ENCODE measurements at places on chromosomes 5 and 9. TPM values are rescaled to one million over a fixed set of nuclear protein-coding genes. Genes with fewer than 3 reads are reported as not detected.

Gene CARTPT
- not detected for total RNA-seq

Gene IL3
- total RNA-seq = not detected

Gene SLC6A18
- total RNA-seq = not detected

Gene TTC23L
- total RNA-seq = 2.2 TPM

Gene KIF4B
- total RNA-seq = not detected

Gene EIF4E1B
- total RNA-seq = not detected

Gene GLT6D1
- total RNA-seq = not detected

Gene NEURL1B
- 1.7 TPM for total RNA-seq

Gene RAD50
- 28.9 TPM for total RNA-seq

Gene GAS1
- 45.8 TPM for total RNA-seq

Gene CENPK
- total RNA-seq = 36.0 TPM

Gene SLC23A1
- total RNA-seq = not detected

Gene ERAP2
- 4.1 TPM for total RNA-seq
